Activated CD8-positive, alpha-beta memory T cell treated with anti-CD3 and anti-CD28 coated beads for 4 hours (primary cell): ENCODE measurements at places on chromosomes 3 and 15.

DNA sequence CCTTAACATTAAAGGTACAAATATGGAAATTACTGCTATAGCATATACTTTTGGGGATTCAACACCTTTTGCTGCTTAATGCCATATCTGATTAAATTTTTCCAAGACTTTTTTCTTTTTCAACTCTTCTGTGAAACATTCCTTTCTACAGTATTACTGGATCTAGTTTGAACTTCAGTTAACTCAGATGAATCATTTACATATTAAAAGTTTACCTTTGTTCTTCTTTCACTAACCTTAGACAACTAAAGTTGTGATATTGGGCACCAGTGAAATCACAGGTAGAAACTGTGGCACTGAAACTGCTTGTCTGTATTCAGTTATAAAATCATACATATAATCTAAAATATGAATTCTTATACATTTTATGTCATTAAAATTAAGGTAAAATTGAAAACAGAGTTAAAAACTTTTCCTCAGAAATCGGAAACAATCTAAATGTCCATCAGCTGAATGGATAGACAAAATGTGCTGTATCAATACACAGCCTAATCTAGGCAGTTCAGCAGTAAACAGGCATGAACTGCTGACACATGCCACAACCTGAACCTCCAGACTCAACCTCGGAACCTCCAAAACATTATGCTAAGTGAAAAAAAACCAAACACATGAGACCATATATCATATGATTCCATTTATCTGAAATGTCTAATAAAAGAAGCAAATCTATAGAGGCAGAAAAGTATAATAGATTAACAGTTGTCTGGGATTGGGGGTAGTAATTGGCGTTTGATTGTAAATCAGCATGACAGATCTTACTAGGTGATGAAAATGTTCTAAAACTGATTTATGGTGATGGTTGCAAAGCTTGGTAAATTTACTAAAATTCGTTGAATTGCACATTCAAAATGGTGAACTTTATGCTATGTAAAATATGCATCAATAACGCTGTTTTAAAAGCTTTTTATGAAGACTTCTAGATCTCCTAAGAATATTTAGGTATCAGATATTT lies 50.0 kb downstream of the PPARG start:
- DNase-seq, result no peak

DNA sequence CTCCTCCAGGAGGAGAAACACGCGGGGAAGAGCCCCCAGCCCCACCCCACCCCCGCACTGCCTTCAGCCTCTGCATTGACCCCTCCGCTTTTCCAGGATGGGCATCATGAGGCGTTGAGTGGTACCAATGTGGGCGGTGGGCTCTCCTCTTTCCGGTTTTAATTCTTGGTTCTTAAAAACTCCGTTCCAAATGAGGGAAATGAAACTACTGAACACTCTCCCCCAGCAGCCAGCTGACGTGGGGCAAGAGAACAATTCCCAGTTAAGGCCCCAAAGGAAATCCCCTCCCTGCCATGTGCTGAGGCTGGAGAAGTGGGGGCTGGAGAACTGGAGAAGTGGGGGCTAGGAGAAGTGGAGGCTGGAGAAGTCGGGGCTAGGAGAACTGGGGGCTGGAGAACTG lies 5.3 kb upstream of the NRROS start:
- no peak for DNase-seq

GRCh38 chr3:112681822-112682325 lies 40.9 kb upstream of the CCDC80 start:
- DNase-seq, result no peak

DNA sequence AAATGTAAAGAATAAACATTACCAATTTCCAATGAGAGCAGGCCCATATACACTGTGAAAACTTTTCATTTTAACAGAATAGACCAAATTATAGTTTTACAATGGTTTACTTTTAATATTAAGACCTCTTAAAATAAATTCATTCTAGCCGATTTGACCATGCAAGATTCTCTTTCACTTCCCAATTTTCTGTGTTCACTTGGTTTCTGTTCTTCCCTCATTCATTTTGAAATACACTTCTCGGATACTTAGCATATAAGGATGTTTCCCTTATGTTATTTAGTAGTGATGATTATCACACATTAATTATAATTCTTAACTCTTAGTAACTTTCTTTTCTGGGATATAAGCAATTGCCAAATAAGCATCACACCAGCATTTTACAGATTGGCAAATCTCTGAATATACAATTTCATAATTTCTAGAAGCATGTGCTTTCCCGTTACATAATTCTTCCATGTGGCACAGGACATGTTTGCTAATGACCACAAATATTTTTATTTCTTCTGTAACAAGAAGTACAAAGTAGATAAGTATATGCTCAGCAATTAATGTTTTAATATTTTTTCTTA lies 13.9 kb downstream of the OR5H15 start:
- no peak for DNase-seq

- DNase-seq, result no peak
Measured at GRCh38 chr3:126971891-126972351, 11.0 kb upstream of the PLXNA1 start.
